ENCODE measurements at places on chromosomes 12 and 14. TPM values are rescaled to one million over a fixed set of nuclear protein-coding genes. Genes with fewer than 3 reads are reported as not detected.

DNA sequence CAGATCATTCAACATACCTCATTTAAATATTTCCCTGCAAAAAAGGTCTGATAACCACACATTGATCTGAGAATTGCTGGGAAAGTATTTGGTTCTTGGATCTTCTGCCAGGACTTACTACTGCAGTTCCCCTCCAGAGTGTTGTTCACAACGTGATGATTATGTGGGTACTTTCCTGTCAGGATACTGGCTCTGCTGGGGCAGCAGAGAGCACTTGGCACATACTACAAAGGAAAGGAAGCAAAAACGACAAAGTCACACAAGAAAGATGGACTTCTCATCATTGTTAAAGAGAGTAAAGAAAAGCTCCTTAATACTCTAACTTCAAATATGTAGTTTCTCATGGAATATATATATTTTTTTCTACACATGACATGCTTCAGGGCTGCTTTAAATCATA is 11.5 kb downstream of the GNS start:
- DNase-seq, result no peak

TMCC3 gene
- total RNA-seq, result 10.3 TPM

DNA sequence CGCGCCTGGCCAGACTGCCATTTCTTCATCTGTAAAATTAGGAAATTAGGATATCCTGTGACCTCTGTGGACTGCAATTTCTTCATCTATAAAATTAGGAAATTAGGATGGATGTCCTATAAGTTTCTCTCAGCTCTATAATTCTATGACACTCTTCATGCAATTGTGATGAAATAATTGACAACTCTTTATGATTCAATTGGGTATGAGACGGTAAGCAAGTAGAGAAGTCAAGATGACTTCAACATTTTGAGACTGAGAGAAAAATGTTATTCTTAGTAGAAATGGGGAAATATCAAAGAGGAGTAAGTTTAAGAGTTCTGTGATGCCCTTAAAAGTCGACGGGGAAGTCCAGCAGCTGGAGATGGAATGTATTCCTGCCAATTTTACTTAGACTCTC is 12.0 kb downstream of the KIAA0586 start:
- no peak for DNase-seq

- DNase-seq, result no peak
Measured at GRCh38 chr12:89977405-89978085, 268.9 kb upstream of the ATP2B1 start.

GRCh38 chr12:20513189-20513588 is 144.9 kb downstream of the PDE3A start:
- no peak for DNase-seq

DNA sequence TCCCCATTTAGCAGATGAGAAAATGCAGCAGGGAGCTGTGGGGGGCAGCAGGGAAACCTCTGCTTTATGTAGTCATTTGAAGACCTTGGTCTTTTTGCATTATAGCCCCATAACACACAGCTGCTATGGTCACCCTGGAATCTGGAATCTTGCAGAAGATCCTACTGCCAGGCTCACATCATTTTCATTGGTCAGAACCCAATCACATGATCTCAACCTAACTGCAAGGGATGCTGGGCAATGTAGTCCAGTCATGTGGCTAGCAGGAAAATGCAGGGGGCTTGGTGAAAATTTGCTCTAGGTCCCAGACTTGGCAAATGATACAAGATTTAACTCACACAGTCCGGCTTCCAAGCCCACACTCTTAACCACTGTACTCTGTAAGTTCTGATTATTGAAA is 1028.7 kb downstream of the AACS start:
- DNase-seq, result no peak

DNA sequence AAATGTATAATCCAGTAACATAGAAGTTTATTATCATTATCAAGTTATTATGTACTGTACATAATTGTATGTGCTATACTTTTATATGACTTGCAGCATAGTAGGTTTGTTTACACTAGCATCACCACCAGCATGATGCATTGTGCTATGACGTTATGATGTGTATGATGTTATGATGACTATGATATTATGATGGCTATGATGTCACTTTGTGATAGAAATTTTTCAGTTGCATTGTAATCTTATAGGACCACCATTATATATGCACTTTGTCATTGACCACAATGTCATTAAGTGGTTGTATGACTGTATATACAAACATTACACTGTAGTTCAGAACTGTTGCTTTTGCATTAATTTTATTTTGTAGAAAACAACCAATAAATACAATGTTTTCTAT is 173.4 kb downstream of the PPFIA2 start:
- no peak for DNase-seq

KRT7 gene
- 6.8 TPM for total RNA-seq

GRCh38 chr12:4320497-4320852 is 538 bp upstream of the TIGAR start:
- DNase-seq, result no peak

Data from posterior vena cava (tissue), 2 donors.